ENCODE measurements at places on chromosomes 16 and 17.

GRCh38 chr16:48430890-48431289, 45.7 kb upstream of the SIAH1 start:
- DNase-seq = no peak

DNA sequence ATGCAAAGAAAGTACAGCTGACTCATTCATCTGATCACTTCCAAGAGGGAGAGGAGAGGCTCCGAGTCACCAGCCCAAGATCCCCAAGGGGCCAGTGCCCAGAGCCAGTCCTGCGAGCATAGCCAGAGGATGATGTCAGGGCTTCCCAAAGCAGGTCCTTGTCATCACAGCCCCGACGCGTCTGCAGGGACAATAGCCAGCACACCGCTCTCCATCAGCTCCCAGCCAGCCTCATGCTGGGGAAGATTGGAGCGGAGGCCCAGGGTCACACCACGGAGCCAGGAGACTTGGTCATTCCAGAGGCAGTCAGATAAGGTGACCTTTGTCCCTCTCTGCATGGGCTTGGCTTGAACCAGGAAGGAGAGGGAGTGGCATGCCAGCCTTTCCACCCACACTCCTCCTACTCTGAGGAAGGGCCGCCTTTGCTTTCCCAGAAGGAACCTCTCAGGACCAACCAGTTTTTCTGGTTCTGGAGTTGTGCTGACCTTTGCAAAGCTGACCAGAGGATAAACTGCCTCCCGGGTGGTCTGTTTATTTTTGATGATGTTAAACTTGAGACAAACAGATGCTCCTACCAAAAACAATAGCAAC, 58.3 kb upstream of the ARHGAP44 start:
- no peak for DNase-seq

DNA sequence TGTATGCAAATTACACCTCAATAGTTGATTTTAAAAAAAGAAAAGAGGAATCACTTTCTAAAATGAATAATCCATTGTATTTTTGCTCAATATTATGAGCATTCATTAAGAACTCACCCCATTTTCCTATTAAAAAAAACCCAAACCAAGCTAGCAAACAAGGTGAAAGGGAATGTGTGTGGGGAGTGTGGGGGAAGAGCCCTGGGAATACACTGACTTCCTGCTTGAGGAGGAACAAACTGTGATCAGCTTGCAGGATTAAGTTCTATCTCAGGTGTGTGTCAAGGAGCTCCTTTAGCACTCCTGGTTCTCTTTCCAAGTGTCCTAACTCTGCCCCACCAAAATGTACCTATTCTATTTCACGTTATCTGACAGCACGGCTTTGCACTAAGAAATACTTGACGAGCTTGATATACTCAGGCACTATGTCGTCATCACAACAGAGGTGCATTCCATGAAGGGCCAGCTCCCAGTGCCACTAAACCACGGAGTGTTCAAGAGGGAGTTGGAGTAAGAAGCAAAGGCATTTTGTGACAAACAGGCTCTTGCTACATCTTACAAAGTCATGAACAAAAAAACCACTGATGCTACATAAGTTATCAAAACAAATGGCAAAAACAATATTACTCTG, 73.2 kb downstream of the MYH10 start:
- no peak for DNase-seq

DNA sequence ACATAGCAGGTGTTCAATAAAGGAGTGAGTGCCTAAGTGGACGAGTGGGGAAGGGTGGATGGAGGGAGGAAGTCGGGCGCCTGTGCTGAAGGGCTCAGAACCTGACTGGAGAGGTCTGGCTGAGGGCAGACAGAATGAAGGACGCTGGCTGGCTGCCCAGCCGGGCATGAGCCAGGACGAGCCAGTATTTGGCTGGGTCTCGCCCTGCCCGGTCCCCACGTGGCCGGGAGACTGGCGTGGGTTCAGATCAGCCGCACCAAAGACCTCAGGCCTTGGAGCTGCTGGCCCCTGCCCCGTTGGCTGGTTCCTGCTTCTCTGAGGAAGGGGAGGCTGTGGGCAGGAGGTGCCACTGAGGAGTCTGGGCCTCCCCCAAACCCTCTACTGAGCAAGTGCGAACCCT, 79.8 kb downstream of the ENGASE start:
- no peak for DNase-seq

DNA sequence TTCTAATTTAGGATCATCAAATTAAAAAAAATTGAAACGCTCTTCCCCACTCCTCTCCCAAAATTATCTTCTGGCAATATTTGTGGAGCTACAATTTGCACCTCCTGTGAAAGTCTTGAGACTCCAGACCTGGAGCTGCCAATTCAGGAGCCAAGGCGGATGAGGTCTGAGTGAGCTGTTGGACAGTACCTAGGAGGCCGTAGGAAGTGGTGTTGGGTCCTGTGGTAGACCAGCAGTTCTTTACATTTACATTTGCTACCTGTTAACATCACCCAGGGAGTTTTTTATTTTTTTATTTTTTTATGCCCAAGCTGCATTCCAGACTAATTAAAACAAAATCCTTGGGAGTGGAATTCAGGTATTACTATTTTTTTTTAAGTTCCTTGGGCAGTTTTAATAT, 271.0 kb downstream of the PHKB start:
- peak; percentile 5 for DNase-seq

GRCh38 chr17:81289627-81290026, 5.5 kb downstream of the SLC38A10 start:
- DNase-seq = no peak

DNA sequence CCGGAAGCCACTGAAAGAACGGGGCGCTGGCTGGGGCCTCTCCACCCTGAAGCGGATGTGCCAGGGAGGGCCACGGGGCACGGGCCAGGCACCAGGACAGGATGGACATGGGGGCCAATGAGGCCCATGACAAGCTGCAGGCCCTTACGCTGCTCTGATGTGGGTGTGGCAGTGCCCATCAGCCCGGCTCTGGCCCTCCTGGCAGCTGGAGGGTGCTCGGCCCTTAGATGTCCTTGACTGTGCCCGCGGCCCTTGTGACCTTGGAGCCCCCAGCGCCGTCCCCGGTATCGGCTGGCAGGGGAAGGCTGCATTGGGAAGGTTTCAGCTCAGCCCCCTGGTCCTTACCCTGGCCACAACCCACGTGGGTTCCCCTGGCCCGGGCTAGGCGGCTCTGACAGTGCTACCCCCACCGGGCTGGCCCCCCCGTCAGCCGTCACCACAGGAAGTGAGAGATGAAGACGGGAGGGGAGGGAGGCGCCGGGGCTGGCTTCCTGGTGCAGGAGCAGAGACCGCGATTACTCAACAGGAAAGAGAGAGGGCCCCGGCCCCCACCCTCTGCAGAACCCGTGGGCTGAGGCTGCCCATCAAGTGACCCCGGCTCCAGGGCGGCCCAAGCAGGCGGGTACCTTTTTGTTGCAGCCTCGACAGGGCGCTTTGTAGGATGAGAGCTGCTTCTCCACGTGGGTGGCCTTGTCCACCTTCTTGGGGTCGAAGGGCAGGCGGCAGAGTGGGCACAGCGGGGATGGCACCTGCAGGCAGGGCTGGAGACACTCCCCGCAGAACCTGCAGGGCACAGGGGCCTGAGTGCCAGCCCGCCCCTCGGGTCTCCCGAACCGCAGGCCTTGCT, 5.3 kb downstream of the RNF166 start:
- peak; percentile 39 for DNase-seq

GRCh38 chr17:57121308-57122042, 36.4 kb downstream of the AKAP1 start:
- DNase-seq = no peak

GRCh38 chr16:86918637-86919036, 340.3 kb downstream of the FOXL1 start:
- no peak for DNase-seq

- DNase-seq = no peak
Measured at GRCh38 chr17:57522042-57523005, 222.8 kb downstream of the CCDC182 start.

GRCh38 chr17:8859027-8859803, 8.3 kb downstream of the PIK3R6 start:
- DNase-seq = no peak

GRCh38 chr17:68511254-68511670, 968 bp upstream of the PRKAR1A start:
- DNase-seq = no peak

GRCh38 chr16:85390511-85391174, 222.5 kb upstream of the GSE1 start:
- peak; percentile 41 for DNase-seq

DNA sequence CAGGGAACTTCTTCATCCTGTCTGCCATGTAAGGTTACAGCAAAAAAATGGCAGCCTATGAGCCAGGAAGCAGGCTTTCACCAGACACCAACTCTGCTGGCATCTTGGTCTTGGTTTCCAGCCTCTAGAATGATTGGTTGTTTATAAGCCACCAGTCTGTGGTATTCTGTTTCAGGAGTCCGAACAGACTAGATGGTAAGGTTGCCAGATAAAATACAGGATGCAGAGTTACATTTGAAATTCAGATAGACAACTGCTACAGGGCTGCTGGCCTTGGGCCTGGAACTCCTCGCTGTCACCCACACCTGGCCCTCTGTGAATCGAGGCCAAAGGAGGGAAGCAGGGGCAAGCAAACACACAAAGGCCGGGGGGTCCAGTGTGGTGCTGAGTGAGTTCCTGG, 478.8 kb upstream of the CCL2 start:
- DNase-seq = no peak

DNA sequence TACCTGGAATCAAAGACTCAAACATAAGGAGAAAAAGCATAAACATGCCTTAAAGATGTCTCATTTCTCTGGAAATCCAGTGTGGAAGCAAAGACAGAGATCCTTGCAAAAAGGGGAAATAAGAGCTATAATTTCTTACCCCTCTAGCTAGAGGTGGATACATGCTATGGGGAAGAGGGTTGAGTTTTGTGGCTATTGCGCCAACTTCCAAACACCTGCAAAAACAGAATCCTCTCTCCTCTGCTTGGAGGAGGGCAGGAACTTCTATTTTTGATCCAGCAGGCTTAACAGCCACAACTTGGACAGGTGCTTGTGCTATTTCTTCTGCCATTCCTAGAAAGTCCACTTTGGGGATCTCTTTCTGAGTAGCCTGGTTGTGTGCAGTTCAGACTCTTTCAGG, 21.5 kb upstream of the NUDT7 start:
- DNase-seq = no peak

DNA sequence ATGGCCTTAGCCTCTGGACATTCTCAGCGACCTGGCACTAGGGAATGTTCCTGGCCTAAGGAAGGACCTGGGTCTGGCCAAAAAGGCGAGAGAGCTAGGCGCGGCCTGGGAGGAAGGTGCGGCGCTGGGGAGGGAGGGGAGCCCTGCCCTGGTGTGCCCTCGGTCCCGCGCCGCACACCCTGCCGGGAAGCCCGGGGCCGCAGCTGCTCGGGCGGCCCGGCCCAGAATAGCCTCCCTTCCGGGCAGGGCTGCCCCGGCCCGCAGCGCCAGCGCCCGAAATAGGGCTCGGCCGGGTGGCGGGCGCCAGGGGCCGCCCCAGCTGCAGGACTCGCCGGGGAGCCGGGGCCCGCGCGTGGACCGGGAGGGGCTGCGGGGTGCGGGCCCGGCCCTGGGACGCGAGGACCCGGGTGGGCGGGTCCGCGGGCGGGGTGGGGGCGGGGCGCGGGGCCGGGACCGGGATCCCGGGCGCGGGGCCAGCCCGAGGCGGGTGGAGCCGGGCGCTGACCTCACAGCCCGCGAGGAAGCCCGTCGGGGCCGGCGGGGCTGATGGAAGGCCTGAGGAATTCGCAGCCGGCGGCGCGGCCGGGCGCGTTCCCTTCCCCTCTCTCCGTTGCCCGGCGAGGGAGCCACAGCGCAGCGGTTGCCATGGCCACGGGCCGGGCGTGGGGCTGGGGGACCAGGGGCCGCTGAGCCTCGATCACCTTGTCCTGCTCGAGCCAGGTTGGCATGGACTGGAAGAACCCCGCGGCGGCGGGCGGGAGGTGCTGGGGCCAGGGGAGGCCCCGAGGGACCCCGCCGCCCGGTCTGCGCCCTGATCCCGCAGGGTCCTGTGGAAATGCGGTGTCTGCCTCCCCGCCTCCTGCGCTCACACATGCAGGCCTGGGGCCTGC, 18.1 kb downstream of the SOCS3 start:
- no peak for DNase-seq

GRCh38 chr17:80545499-80545826, 825 bp downstream of the RPTOR start:
- DNase-seq = no peak

DNA sequence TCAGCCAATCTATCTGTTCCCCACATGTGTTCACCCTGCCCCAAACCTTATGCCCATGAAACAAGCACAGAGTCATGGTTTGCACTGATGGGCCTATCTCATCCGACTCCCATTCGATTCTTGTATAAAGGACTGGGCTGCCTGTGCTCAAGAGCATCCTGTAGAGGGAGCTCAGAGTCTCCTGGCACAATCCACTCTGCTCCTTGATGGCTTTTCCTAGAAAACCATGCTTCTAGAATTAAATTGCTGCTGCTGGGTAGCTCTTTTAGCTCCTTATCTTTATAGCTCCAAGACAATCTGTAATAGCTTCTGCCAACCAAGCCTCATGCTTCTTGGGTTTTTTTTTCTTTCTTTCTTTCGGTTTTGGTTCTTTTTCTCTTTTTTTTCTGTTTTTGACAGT, 9.7 kb downstream of the ZNF19 start:
- no peak for DNase-seq

DNA sequence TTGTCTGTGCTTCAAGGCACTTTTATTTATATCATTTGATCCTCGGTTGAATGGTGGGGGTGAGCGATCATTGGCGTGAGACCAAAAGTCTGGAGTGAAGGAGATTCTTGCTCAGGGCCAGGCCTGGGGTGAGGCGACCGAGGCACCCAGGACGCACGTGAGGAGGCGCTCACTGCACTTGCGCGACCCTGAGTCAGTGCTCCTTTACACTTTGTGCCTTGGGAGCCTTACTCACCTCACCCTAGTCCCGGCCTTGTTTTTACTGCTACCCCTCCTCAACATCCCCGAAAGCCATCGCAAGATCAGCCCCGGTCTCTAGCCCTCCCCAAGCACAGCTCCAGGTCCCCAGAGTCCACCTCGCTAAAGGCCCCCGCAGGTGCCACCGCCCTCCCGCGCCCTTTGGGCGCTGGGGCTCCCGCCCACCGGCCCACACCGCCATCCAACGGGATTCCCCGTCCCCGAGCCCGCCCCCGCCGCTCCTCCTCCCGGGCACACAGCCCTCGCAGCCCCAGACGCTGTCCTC, 496 bp downstream of the EZH1 start:
- DNase-seq = no peak

GRCh38 chr16:4495766-4496165, 19.6 kb downstream of the HMOX2 start:
- DNase-seq = no peak

DNA sequence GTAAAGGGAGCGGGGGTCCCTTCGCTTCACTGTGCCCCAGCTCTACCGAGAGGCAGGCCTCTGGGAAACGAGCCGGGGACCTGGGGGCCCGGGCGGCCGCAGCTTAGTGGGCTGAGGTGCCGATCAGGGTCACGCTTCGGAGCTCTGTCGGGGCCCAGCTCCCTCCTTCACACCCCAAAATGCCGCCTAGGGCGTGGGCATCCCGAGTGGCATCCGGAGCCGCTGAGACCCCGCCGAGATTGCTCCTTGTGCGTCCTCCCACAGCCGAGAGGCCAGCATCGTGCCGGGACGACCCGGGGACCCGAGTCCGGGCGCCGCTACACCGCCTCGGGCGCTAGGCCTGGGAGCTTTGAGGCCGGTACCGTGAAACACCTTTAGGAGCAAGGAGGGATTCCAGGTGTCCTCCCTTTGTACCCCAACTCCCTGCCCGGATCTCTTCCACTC, 1.3 kb downstream of the SALL1 start:
- no peak for DNase-seq

GRCh38 chr16:13390093-13390985, 488.9 kb downstream of the SHISA9 start:
- no peak for DNase-seq

Data from retinal pigment epithelial cell (primary cell).